Non-pigmented ciliary epithelial cell (primary cell): ENCODE measurements at places on chromosomes 7 and 10.

- no peak for DNase-seq
These were observed 25.5 kb downstream of the TMEM248 start for GRCh38 chr7:66946545-66946944.

- DNase-seq, result peak; percentile 95
These were observed at the start of gene CCAR1 for GRCh38 chr10:68720793-68721672. CCAR1 (plus strand) TSS chr10:68721239; CDS start chr10:68722505, 1,266 bp downstream.

GRCh38 chr10:91187156-91187555, 33.3 kb upstream of the PCGF5 start:
- DNase-seq, result no peak

GRCh38 chr10:34956756-34957155, 133.4 kb downstream of the CUL2 start:
- no peak for DNase-seq

DNA sequence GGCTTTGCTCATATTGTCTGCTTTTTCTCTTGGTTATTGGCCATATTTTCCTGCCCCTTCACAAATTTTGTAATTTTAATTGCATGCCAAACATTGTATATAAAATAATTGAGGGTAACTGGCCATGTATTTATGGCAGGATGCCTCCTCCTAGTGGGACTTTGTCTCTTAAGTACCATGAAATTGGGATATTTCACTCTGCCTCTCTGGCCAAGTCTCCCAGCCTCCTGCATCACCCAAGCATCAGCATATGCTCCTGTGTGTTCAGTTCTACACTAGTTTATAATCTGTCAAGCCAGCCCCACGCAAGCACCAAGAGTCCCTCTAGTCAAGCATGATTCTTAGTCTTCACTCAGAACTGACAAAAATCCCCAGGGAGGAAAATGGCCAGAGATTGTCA, 44.2 kb upstream of the FHIP2A start:
- DNase-seq, result no peak

DNA sequence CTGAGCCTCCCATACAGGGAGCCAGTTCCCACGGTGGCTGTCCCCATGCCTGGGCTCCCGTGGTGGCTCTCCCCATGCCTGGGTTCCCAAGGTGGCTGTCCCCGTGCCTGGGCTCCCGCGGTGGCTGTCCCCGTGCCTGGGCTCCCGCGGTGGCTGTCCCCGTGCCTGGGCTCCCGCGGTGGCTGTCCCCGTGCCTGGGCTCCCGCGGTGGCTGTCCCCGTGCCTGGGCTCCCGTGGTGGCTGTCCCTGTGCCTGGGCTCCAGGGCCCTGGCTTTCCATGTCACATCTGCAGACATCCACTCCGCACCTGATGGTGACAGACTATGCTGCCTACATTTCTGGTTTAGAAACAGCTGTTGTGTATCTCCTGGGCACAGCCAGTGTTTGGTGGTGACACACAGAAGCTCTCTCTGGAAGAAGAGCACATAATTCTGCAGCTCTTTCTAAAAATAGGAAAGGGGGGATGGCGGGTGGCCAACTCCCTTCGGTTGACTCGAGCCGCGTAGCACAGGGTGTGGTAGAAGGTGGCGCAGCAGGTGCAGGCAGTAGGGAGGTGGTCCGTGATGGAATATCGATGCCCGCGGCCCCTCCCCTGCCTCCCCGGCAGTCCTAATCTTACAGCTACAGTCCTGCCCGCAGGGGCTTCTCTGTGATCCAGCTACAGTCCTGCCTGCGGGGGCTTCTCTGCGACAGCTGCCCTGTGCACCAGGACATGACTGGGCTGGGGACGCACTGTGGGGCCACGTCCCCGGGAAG, 251.2 kb downstream of the DNAJB6 start:
- no peak for DNase-seq

DNA sequence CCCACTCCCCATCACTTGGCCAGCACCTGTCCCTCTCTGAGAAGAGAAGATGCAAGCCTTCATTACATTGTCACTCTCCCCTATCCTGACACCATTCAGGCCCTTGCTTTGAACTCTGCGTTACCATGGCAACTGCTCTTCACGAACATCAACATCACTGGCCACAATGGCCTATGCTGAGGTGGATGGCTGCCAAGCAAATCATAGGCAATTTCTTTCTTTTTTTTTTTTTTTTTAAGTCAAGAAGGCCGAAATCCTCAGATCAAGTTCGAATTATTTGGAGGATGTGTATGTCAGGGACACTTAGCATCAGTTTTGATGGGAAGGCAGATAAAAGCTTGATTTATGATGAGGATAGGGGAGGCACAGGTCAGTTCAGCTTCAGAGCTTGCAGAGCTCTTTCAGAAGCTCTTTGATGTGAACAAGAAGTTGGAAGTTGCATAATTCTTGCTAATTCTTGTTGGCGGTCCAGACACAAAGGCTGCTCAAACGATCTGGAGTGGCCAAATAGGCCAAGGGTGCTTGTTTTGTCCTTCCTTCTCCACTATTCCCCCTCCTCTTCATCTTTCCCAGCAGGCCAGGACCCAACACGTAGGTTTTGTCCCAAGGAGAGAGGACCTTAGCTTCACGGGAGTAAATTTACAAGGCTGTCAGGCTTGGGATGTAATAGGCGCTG, 179.9 kb upstream of the NPVF start:
- DNase-seq, result no peak

DNA sequence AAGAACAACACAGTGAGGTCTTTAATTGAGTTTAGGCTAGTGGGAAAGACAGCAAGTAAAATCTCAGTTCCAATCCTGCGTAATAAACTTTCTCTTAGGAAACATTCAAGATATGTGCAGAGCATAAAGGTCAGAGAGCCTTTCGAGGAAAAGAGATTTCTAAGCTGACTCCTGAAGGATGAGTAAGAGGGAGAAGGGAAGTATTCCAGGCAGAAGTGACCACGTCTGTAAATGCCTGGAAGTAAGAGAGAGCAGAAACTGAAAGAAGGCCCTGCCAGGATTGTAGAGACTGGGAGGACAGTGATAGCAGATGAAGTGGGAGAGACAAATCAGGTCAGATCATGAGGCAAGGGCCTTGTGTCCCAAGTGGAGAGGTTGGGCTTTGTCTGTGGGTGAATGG, 41.8 kb downstream of the PNLIPRP3 start:
- no peak for DNase-seq

DNA sequence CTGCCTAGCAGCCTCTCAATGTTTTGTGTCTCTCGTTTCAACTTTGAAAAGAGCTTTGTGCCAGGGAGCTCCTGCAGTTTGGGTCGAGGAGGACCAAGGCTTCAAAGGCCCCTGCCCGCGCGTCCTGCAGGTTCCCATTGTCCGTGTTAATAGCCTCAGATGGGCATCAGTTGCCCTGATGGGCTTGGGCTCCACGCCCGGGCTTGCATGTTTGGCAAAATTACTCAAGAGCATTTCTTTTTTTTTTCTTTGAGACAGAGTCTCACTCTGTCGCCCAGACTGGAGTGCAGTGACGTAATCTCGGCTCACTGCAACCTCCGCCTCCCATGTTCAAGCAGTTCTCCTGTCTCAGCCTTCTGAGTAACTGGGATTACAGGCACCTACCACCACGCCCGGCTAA, 636.6 kb downstream of the SDK1 start:
- no peak for DNase-seq

- DNase-seq, result no peak
These were observed 156.5 kb upstream of the GDF10 start for GRCh38 chr10:47143473-47143872.

DNA sequence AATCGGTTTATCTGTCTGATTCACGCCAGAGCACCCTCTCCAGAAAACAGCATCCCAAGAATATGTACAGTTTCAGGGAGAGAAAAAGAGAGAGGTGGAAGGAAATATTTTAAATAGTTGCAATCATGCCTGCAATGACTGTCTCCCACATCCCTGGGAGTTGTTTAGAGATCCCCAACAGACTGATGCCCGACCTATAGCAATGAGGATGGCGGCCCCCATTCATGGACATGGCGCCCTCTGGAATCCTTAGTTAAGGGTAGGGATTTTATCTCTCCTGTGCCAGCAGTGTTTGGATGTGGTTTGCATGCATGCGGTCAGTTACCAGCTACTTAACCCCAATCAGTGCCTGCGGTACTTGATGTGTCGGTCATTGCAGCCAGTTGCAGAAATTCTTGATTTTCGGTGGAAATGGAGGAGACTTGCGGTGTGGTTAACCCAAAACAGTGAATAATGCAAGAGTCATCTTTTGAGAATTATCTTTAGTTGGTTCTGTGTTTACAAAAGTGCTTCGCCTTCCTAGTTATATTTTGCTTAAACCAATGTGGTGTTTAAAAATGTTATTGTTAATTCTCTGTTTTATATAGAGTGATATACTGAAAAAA, 186.0 kb upstream of the TCF7L2 start:
- peak; percentile 81 for DNase-seq

DNA sequence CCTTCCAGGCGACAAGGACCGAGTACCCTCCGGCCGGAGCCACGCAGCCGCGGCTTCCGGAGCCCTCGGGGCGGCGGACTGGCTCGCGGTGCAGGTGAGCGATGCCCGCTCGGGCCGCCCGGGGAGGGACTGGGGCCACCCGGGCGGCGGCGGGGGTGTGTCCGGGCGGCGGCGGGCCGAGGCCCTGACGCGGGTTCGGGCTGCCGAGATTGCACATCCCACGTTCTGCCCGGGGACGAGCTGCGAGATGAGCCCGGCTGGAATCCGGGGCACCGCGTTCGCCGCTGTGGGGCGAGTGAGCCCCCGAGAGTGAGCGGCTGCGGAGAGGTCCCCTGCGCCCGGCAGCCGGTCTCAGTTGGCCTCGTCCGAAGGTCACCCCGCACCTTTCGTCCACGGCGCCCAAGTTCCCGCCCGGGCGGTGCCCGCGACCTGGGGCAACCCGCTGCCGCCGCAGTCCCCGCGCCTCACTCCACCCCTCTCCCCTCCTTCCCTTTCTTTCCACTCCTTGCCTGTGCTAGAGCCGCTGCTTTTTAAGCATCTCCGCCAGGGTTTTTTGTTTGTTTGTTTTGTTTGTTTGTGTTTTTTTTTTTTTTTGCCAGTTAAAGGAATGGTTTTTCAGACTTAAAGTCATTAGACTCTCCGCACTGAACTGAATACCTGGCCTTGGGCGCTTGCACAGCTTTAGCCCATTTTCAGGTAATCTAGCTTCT, 515 bp downstream of the RALA start:
- no peak for DNase-seq

DNA sequence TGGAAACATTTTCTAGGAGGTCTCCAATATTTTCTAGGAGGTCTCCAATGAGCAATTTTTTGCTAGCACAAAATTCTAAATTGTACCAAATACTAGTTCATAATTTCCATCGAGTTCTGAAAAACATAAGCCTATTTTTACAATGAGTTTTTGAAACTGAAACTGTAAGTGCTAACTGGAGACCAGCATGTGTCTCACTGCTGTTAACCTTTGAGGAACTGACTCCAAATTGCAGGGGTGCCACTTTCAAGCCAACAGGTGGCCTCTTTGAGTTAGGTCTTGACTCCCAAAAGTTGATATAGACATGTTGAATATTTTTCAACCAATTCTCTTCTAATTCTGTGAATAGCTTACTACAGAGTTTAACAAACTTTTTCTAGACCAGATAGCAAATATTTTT, 58.8 kb downstream of the CAV1 start:
- no peak for DNase-seq

GRCh38 chr7:157021071-157021870, 10.8 kb upstream of the MNX1 start:
- DNase-seq, result no peak

- DNase-seq, result no peak
These were observed 591.6 kb downstream of the LRMDA start for GRCh38 chr10:76023007-76023406.

DNA sequence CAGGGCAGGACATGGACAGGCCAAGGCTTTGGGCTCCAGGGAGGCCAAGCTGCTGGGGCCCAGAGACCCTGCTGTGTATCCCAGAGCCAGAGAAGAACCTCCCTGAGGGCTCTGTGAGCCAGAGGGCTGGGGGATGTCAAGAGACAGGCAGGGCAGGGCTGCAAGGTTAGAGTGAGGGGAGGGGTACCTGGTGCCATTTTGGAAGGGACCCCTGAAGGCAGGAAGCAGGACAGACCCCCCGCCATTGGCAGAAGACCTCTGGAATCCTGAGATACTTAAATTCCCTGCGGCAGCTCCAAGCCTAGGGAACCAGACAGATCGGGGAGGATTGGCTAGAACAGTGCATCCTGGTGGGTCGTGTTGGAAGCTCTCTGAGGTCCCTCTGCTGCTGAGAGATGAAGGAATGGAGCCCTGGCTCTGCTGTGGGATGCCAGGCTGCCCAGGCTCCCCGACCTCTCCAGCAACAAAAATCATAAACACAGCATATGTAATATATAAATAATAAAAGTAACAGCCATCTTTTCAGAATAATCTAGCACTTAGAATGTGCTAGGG, 75.0 kb downstream of the LHPP start:
- DNase-seq, result no peak

DNA sequence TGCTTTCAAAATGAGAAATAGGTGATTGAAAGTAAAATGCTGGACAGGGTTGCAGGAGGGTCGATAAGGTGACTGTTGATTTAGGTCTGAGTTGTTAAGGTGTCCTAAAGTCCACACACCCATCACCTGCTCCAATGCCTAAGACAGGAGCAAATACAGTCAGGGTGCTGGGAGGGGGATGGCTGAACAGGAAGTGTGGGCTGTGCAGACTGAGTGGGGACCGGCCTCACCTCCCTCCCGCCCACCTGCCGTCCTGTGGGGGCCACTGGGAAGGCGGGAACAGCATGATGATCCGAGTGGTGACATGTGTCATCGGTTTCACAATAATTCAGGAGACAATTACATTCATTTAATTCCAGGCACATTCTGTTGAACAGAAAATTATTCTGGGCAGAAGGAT, 260.8 kb downstream of the DNAJB6 start:
- DNase-seq, result no peak

- DNase-seq, result no peak
These were observed 281.9 kb downstream of the CAMK1D start for GRCh38 chr10:12631216-12631615.

DNA sequence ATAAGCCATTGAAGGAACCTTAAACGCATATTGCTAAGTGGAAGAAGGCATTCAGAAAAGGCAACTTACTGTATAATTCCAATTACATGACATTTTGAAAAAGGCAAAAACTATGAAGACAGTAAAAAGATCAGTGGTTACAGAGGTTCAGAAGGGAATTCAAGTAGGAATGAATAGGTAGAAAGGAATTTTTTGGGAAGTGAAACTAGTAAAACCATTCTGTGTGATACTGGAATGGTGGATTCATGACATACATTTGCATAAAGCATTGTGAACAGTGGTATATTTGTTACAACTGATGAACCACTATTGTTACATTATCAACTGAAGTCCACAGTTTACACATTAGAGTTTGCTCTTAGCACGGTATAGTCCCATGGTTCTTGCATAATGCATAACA, 114.2 kb upstream of the GPR22 start:
- DNase-seq, result peak; percentile 27

GRCh38 chr7:118872568-118872967, 648.1 kb downstream of the ANKRD7 start:
- peak; percentile 5 for DNase-seq

GRCh38 chr7:115941703-115942268, 88.8 kb downstream of the TFEC start:
- DNase-seq, result peak; percentile 32
